Activated T-cell treated with anti-CD3 and anti-CD28 coated beads for 24 hours (primary cell): ENCODE measurements at places on chromosomes 7 and 10.

DNA sequence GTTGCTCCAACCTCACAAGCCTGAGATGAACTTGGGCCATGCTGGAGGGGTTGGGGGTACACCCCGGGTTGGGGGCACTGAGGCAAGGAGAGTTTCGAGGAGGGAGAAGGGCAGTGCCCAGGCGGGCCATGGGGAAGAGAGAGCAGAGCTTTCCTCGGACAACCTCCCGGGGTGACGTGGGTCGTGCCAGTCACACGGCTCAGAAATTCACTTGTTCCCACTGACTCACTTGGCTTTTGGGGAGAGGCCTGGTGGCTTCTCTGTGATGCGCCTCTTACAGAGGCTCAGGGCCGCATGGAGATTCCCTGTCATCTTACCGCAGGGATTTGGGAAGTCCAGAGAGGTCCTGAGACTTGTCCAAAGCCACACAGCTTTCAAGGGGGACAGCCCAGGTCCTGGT, 2.9 kb downstream of the LAT2 start:
- DNase-seq, result no peak

- no peak for DNase-seq
Observed at GRCh38 chr7:37341033-37341630, 107.5 kb downstream of the ELMO1 start.

DNA sequence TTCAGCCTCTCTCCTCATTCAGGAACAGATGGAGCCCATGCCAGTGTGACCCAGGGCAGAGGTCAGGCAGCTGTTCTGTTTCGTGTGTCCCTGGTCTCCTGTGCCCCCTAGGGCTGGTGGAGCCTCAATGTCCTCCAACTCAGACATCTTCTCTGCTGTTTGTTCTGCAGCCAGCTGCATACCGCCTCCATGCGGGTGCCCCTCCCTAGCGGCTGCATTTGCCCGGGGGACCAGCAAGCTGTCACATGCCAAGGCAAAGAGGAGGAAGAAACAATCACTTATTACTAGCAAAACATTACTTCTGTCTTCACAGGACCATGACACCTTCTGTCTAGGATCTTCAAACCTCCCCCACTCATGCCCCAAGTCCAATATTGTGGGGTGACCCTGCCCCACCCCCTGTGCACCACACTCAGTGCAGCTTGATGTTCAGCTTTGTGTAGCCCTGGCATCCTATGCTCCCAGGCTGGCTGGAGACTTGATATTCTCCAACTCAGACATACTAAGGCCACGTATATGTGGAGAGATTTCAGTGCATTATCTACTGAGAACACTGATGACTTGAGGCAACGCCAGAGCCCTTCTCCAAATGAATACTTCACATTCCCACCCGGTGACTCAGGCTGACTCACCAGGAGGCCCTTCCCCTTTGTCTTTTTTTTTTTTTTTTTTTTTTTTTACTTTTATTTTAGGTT, 188.9 kb downstream of the SKIDA1 start:
- no peak for DNase-seq

DNA sequence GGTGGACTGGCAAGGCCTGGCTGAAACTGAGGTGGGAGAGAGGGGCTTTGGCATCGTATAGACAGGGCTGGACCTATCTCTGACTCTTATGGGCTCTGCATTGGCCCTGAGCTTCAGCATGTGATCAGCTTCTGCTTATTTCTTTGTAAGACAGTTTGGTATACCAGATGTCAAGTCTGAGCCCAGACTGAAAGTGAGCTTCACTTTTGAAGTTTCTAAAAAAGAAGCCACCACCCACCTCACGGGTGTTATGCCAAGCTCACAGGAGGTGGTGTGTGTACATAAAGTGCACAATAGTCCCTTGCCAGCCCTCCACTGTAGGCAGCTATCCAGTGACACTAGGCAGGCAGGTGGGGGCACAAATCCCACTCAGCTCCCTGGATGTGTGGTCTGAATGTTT, 68.7 kb upstream of the SEPHS1 start:
- DNase-seq, result no peak

- DNase-seq, result no peak
Observed at GRCh38 chr10:110534571-110534970, 32.9 kb upstream of the SMC3 start.

GRCh38 chr10:792792-793100, 103.3 kb upstream of the DIP2C start:
- DNase-seq, result no peak

GRCh38 chr10:52466464-52466863, 152.4 kb downstream of the DKK1 start:
- DNase-seq, result no peak

DNA sequence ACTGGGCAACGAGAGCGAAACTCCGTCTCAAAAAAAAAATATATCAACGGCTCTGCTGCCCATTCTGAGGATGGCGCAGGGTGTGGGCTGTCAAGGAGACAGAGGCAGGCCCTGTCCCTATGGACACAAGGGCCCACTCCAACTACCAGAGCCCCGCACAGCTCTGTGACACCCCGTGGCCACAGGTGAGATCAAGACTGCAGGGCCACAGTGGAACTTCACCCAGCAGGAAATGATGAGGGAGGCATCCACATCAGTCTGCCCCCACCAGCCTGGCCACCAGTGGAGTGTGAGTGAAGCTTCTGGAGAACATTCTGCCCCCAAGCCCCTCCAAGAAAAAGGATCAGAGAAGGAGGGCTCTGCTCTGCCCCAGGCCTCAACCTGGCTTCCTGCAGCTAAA, 136.7 kb downstream of the DLG5 start:
- no peak for DNase-seq

- no peak for DNase-seq
Observed at GRCh38 chr10:14585287-14586193, 189.2 kb downstream of the FAM107B start.

GRCh38 chr7:121023194-121023593, 34.7 kb downstream of the CPED1 start:
- no peak for DNase-seq

DNA sequence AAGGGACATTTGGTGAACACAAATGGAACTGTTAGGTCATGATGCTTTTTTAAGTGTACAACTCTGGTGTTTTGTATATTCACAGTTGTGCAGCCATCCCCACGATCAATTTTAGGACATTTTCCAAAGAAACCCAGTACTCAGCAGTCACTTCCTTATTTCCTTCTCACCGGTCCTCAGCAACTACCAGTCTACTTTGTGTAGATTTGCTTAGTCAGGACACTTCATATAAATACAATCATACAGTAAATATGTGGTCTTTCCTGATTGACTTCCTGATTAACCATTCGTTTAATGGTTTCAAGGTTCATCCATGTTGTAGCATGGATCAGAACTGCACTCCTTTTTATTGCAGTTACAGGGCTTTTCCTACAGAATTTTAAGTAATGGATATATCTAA, 14.4 kb downstream of the SGPL1 start:
- DNase-seq, result no peak

- DNase-seq, result no peak
Observed at GRCh38 chr7:110388457-110388856, 702.5 kb upstream of the LRRN3 start.

DNA sequence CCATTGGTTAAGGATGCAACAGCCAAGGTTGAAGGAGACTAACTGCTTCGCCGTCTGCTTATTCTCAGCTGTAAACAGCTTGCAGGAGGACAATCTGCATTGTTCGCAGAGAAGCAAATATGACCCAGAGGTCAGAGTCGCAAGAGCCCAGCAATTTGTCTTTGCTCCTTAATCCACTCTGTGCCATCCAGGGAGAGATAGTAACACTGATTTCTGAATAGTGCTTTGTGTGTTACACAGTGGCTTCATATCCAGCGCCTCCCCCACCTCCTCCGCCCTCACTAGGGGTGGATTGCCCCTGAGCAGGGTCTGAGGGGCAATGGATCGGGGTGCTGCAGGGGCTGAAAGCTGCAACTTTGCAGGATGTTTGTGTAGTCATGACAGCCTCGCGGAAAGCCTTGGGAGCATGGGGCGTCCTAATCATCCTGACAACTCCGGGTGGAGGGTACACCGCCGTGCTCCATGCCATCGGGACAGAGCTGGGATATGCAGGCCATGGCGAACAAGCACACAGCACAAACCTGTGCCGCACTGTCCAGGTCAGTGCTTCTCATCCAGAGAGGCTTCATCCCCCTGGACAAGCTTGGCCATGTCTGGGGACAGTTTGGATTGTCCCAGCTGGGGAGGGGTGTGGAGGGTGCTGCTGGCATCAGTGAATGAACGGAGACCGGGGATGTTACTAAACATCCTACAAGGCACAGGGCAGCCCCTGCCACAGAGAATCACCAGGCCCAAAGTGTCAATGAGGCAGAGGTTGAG, 103.1 kb upstream of the INSIG1 start:
- DNase-seq, result no peak

- DNase-seq, result peak; percentile 4
Observed at GRCh38 chr7:80018941-80019808, 115.5 kb upstream of the GNAI1 start.

- no peak for DNase-seq
Observed at GRCh38 chr7:149823191-149823630, 15.0 kb upstream of the ZNF862 start.

GRCh38 chr10:128528781-128529180, 402.6 kb upstream of the MKI67 start:
- DNase-seq, result no peak

GRCh38 chr7:54960517-54960916, 58.3 kb upstream of the EGFR start:
- DNase-seq, result no peak

DNA sequence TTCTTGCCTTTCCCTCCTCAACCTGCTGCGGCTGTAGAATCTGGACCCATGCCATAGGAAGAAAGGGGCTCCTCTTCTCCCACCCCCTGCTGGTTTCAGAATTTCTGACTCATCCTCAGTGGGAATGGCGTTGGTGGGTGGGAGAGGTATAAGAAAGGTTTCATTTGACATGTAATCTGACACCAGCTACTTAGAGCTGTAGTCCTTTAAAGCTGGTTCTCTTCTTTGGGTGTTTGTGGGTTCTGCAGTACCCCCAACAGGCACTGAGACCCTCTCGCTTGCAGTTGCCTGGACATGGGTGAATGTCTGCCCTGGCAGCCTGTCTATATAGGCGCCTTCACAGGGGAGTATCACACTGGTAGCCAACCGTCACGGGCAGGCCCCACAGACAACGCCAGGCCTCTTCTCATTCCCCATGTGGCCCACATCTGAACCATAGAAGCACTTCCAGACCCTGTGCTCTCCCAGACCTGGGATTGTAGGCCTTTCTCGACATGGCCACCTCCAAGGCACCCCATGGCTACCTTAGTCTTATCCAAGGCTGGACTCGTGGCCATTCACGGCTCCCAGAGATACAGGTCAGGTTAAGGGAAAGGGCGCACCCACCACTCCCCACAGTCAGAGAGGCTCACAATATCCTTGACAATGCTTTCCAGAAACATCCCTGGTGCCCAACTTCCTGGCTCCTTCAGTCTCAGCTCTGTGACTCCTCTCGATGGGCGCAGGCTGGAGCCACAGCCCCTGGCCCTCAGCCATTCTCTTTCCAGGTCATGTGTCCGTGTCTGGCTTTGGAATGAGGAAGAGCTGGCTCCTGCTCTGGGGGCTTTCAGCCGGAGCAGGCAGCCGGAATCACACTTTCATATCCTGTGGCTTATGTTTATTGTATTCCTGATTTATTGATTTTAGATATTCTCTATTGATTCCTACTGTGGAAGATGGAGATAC, 17.5 kb downstream of the ZNF862 start:
- DNase-seq, result no peak

DNA sequence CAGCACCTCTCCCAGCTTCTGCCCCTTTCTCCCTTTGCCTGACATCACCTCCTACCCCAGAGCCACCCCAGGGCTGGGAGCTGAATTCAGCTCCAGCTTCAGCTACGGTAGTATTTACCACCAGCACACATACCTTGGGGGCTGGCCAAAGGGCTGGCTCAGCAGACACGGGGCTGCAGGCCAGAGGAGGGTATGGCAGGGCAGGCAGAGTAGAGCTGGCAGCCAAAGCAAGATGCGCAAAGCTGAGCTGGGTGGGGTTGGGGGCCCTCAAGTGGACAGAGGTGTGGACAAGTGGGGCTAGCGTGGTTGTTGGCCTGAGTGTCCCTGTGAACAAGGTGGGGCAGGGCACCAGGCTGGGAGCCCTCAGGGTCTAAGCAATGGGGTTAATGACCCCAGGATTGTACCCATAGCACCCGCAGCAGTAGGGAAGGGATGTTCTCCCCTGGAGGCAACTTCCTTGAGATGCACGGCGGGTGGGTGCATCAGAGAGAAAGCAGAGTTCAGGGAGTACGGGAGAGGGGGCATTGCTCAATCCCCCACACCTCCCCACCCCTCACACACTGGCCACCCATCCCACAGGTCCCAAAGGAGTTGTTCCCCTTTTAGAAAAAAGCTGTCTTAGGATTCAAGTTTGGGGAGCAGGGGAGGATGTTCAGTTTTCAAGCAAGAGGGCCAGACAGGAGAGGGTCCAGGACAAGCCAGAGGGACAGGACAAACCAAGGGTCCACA, 8.0 kb downstream of the VSIR start:
- DNase-seq, result no peak

GRCh38 chr10:26859241-26860101, 1.3 kb downstream of the ABI1 start:
- DNase-seq, result no peak

DNA sequence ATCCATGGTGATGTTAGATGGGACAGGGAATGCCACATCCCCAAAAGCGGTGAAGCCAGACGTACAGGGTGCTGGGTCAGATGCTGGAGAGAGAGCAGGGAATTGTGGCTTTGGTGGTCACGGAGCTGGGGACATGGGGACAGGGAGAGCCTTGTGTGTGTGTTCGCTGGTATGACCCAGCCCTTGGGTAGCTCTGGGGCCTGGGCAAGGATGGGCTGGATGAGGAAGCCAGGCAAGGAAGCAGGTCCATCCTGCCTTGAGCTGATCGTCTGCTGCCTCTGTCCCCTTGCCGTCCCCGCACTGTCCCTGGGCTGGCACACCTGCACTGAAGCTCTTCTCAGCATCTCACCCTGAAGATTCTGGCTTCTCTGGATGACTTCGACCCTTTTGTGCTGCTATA, 15.4 kb upstream of the CLDN4 start:
- DNase-seq, result no peak

DNA sequence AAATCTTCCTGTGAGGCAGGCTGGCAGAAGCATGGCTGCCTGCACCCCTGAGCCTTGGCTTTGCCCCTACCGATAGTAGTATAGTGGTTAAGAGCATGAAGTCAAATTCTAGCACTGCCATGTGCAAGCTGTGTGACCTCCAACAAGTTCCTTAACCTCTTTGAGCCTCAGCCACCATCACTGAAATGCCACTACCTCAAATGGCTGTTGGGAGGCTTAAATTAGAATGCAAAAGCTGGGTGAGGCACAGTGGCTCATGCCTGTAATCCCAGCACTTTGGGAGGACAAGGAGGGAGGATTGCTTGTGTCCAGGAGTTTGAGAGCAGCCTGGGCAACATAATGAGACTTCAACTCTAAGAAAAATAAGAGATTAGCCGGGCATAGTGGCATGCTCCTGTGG, 8.4 kb downstream of the SFRP5 start:
- no peak for DNase-seq

DNA sequence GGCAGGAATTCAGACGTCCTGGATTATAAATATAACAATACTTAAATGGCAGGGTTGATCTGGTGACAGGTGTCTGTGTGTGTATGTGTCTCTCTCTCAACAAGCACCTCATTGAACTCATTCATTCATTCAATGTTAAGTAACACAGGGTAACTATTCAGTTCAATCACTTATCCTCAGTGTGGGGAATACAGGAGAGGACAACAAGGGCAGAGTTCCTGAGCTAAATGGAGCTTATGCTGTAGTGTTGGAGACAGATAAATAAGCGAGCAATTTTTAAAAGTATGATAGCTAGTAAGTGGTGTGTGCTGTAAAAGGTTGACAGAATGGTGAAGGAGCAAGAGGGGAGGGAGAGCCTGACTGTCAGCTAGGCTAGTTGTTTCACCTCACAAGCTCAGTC, 178.4 kb downstream of the DGKI start:
- DNase-seq, result no peak
